ENCODE measurements at places on chromosomes 12 and 14. TPM values are rescaled to one million over a fixed set of nuclear protein-coding genes. Genes with fewer than 3 reads are reported as not detected.

The CLEC4E gene
- 0.07 TPM for total RNA-seq

The LRCOL1 gene
- not detected for total RNA-seq

The AQP6 gene
- not detected for total RNA-seq

The HOXC12 gene
- not detected for total RNA-seq

The MGST1 gene
- total RNA-seq = 785 TPM

The CFAP54 gene
- total RNA-seq = 1.6 TPM

The GPR33 gene
- total RNA-seq = not detected

The SIX6 gene
- not detected for total RNA-seq

The CREBL2 gene
- 22.4 TPM for total RNA-seq

The PMCH gene
- total RNA-seq = not detected

The CHGA gene
- total RNA-seq = 2.1 TPM

The INHBC gene
- not detected for total RNA-seq

The PWP1 gene
- total RNA-seq = 95.7 TPM

The RAB2B gene
- 13.3 TPM for total RNA-seq

The SETD1B gene
- 14.5 TPM for total RNA-seq

The KRT77 gene
- total RNA-seq = not detected

The GSKIP gene
- 22.9 TPM for total RNA-seq

The KMT2D gene
- 42.3 TPM for total RNA-seq

The MANSC4 gene
- not detected for total RNA-seq

The AACS gene
- total RNA-seq = 17.9 TPM

The ERP27 gene
- not detected for total RNA-seq

The CDCA4 gene
- 49.1 TPM for total RNA-seq

The GLI1 gene
- total RNA-seq = 9.9 TPM

The PARPBP gene
- total RNA-seq = 19.7 TPM

The CISTR gene
- not detected for total RNA-seq

The LRRIQ1 gene
- total RNA-seq = 0.71 TPM

The PAH gene
- not detected for total RNA-seq

The BMP4 gene
- 3.1 TPM for total RNA-seq

The OR4E1 gene
- total RNA-seq = not detected

The ARHGAP9 gene
- 0.29 TPM for total RNA-seq

The OVCH1 gene
- not detected for total RNA-seq

The CEP83 gene
- total RNA-seq = 9.1 TPM

The IGFBP6 gene
- total RNA-seq = 148 TPM

The ADAM20 gene
- not detected for total RNA-seq

The SRRM4 gene
- total RNA-seq = not detected

The CLMN gene
- total RNA-seq = 4.6 TPM

The SMCO2 gene
- total RNA-seq = 0.13 TPM

The MGP gene
- total RNA-seq = 0.06 TPM

The CBLN3 gene
- total RNA-seq = 1.6 TPM

The ASPG gene
- total RNA-seq = not detected

The GRIP1 gene
- total RNA-seq = 0.71 TPM

The KRT71 gene
- not detected for total RNA-seq

The RNASE7 gene
- not detected for total RNA-seq

The PRPF40B gene
- 8.7 TPM for total RNA-seq

The NEK9 gene
- 34.3 TPM for total RNA-seq

The PLEKHG7 gene
- 0.02 TPM for total RNA-seq

The GLT8D2 gene
- total RNA-seq = 0.28 TPM

The TAS2R9 gene
- not detected for total RNA-seq

The GTF2A1 gene
- total RNA-seq = 14.5 TPM

The PTCSC3 gene
- total RNA-seq = not detected

The CMA1 gene
- total RNA-seq = not detected

The AICDA gene
- 0.15 TPM for total RNA-seq

The MGAT4C gene
- total RNA-seq = 0.09 TPM

The ARPC3 gene
- 470 TPM for total RNA-seq

The RND1 gene
- total RNA-seq = 18.7 TPM

The B4GALNT3 gene
- 0.47 TPM for total RNA-seq

The RD3L gene
- not detected for total RNA-seq
